ENCODE measurements at places on chromosomes 16 and 17.

DNA sequence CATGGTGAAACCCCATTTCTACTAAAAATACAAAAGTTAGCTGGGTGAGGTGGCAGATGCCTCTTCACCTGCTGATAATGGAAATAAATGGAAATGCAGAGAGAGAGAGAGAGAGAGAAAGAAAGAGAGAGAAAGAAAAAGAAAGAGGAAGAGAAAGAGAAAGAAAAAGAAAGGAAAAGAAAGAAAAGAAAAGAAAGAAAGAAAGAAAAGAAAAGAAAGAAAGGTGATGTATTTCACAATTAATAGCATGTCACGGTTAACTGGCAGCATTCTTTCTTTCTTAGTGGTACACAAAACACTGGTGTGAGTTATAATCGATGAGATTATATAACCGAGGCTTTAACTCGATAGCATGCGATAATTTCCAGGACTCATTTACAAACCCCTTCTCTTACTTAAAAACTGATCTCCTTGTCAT lies 3.2 kb downstream of the ACOX1 start:
- no peak for DNase-seq

- peak; percentile 70 for DNase-seq
These were observed 23.2 kb downstream of the TMEM92 start for GRCh38 chr17:50297407-50297865.

GRCh38 chr16:11870399-11870798 lies 19.1 kb upstream of the RSL1D1 start:
- no peak for DNase-seq

- DNase-seq = no peak
These were observed 93.3 kb upstream of the ZNF267 start for GRCh38 chr16:31780342-31780741.

DNA sequence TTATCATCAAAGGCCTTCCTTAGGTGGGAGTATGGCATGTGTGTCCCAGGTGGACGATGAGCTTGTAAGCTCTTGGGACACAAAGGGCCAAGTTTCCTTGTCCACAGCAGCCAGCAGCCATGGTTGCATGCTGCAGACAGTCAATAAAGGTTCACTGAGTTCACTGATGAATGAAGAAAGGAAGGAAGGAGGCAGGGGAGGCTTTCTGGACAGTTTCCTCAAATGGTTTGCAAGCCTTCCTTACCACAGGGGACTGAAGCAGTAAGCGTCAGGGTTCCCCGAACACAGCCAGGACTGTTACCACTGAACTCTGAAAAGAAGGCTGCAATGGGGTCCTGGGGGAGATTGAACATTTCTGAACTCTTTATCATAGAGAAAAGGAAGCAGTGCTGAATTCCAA lies 111.1 kb downstream of the GAS7 start:
- no peak for DNase-seq

DNA sequence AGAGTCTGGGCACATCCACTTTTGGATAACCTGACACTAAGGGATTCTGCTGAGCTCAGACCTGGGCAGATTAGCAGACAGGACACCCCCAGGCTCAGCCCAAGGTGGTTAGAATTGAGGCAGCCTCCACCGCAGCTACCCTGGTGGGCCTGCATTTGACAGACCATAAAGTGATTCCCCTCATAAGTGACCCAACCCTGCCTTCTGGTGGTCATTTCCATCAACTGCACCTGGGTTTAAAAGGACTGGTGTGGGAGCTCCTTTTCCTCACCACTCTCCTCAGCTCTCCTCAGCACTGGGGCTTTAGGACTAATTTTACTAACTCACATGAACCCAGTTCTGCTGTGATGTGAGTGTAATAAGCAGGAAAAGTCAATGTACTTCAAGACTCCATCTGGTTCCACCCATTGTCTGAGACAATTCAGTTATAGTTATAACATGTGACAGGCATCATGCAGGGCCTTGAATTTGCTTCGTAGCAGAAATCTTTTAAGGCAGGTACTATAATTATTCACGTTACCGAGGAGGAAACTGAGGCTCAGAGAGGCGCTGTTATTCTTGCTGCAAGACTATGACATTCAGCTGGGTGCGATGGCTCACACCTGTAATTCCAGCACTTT lies 42.5 kb downstream of the MYH3 start:
- no peak for DNase-seq

GRCh38 chr17:60545465-60546191 lies 19.6 kb upstream of the APPBP2 start:
- no peak for DNase-seq

GRCh38 chr16:30620169-30620568 lies 10.0 kb upstream of the ZNF689 start:
- DNase-seq = no peak

- no peak for DNase-seq
These were observed 6.0 kb upstream of the TPPP3 start for GRCh38 chr16:67399218-67399733.

GRCh38 chr17:44197980-44198720 lies 1.5 kb downstream of the ATXN7L3 start:
- DNase-seq = peak; percentile 82

GRCh38 chr16:80585764-80586163 lies 45.0 kb downstream of the DYNLRB2 start:
- DNase-seq = peak; percentile 20

- no peak for DNase-seq
These were observed 82.1 kb downstream of the CFDP1 start for GRCh38 chr16:75351183-75351582.

DNA sequence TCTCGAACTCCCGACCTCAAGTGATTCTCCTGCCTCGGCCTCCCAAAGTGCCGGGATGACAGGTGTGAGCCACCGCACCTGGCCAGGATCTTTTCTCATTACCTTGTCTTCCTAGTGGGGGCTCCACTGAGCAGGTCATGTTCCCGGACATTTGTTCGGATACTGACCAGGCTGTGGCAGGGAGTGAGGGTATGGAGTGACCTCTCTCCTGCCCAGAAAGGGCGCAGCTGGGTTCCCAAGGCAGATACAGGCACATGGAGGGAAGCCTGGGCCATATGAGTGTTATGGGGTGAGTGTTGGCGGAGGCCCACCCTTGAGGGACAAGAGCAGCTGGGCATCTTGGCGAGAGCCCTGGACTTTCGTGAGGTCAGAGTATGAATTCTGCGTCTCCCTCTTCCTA lies 5.5 kb downstream of the SERPINF1 start:
- no peak for DNase-seq

DNA sequence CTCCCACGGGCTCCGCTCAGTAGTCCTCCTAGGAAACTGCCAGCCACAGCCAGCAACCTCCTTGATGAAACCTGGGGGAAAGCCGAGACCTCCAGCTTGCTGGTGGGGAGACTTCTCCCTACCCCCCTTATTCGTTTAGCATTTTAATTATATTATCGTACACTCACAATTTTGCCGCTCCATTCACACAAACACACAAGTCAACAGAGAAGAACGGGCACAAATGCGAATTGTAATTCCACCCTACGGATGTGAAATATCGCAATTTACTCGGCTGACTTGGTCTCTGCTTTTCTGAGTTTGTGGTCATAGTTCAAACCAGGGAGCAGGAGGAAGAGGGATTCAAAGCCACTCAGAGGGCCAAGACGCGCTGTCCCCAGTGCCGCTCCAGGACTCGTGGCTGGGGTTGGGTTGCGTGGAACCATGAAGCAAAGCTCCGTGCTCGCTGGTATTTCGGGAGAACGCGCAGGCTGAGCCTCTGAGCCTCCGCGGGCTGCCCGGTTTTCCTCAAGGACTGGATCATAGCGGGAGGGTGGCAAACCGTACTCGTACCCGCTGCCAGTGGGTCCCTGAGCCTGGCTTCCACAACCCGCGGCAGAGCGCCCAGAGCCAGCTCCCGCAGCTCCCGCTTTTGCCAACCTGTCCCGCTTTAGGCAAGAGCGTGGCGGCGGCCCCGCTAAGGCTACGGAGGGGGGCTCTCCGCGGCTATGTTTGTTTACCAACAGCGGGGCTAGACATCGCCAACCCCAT lies 2.0 kb downstream of the LHX1 start:
- DNase-seq = no peak

DNA sequence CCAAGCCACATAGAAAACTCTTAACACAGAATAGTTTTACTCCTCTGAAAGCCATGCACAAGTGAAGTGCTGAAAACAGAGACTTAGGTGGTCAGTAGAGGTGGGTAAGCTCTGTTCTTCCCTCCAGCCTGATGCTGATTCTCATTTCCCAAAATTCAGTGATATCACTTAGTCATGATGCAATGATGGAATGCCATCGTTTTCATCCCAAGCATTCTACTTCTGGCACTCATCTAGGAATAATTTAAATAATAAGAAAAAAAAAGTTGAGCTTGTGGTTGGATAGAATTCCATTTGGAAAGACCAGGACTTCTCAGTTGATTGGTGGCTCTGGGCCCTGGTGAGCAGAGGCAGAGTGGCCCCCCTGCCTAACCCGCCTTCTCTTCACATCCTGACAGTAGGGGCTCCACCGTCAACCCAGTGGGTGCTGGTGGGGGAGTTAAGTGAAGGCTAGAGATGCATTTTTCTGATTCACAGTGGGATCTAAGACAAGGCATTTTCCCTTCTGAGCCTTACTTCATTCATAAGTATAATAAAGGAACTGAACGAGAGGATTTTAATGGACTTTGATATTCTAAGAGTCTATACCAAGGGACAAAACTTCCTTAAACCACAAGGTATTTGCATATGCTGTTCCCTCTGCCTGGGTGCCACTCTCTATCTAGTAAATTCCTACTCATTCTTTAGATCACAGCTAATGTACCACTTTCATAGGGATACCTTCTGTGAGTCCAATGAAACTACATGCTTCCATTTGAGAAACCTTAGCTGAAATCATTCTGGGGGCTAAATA lies 310.3 kb upstream of the DYNLRB2 start:
- no peak for DNase-seq

DNA sequence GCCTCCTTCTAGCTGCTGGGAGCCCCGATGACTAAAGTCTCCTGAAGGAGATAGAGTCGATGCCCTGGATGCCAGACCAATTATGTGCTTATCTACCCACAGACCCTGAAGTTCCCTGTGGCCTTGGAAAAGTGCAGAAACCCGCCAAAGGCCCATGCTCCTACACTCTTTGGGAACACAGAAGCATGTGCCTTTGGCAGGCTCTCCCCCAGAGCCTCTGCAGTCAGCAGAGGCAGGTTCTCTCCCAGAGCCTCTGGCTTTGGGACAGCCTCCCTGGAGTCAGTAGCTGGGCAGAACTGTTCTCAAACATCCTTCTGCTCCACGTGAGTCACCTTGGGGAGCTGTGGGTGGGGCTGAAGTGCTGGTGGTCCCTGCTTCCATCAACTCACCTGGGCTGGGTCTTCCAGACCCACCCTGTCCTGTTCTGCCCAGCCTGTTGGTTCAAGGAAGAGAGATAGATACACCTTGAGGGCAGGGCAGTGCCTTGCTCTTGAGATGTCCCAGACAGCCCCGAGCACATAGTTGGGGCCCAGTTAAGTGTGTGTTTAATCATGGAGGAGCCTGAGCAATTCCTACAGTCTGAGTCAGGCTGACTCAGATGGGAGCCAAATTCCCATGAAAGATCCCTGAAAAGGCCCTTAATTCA lies 3.2 kb upstream of the CDK5RAP3 start:
- DNase-seq = no peak

DNA sequence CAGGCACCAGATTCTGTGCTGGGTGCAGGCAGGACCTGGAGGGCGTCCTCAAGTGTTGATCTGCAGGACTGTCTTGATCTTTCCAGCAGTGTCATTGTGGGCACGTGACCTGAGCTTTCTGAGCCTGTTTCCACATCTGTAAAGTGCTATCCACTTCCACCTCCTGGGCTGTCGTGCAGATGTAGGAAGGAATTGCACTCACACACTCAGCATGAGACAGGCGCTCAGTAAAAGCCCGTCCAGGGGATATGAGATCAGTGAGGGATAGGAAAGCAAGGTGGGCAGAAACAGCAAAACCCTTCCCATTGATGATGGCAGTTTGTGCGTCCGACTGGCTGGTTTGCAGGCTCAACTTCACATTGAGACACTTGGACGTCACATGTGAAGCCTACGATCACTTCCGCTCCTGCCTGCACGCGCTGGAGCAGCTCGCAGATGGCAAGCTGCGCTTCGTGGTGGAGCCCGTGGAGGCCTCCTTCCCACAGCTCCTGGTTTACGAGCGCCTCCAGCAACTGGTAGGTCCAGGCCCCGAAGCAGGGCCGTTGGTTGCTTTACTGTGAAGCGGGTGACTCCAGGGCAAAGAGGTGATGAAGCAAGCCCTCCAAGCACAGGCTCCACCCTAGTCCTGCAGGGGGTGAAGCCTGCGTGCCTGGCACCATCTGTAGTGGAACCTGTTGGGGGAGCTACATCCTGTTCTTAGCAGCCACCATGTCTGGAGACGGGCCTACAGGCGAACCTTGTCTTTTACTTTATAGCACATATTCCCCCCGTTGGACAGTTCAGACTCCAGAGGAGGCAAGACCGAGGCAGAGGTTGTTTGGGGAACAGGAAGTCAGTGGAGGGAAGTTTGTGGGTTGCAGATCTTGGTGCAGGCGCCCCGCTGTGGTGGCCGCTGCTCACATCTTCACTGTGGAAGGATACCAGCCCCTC lies 23.0 kb downstream of the METTL22 start:
- peak; percentile 2 for DNase-seq
